ENCODE measurements at places on chromosomes 16 and 17.

GRCh38 chr16:27214084-27214961 is 11.0 kb downstream of the KDM8 start:
- DNase-seq = no peak

GRCh38 chr17:3762922-3763776 is 37.8 kb downstream of the ITGAE start:
- no peak for DNase-seq

DNA sequence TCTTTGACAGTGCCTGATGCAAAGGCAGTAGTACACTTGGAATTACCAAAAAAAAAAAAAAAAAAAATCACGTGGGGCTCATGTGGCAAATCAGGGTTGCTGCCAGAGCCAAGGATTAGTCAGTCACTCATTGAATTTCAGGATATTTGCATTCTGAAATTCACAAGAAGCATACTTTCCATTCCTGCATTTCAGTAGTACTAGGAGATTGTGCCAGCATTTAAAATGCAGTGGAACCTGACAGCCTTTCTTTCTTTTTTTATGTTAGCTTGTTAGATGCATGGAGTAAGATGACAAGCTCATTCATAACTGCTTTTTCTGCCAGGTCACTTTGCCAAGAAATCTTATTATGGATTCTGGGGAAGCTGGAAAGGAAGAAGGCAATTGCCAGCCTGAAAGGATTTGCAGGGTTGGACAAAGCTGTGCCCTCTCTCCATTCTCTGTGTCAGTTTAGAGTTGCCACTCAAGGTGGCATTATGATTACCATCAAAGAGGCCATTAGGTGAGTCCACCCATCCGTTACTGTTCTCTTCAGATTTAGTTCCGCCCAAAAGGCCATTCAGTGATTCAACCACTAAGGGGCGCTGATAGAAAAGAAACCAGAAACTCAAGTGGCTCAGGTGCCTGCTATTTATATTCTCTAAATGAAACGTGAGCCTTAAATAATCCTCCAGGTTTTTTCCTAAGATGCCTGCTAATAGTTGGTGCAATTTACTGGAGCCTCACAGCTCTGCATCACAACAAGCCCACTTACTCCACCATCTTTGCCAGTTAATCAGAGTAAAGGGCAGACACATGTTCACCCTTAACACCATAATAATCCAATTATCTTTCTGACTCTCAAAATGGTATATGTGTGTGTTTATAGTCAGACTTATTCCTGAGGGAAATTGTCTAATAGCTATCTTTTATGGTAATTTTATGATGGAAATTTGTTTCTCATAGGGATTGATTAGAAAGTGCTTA is 59.0 kb downstream of the TANGO6 start:
- peak; percentile 53 for DNase-seq

DNA sequence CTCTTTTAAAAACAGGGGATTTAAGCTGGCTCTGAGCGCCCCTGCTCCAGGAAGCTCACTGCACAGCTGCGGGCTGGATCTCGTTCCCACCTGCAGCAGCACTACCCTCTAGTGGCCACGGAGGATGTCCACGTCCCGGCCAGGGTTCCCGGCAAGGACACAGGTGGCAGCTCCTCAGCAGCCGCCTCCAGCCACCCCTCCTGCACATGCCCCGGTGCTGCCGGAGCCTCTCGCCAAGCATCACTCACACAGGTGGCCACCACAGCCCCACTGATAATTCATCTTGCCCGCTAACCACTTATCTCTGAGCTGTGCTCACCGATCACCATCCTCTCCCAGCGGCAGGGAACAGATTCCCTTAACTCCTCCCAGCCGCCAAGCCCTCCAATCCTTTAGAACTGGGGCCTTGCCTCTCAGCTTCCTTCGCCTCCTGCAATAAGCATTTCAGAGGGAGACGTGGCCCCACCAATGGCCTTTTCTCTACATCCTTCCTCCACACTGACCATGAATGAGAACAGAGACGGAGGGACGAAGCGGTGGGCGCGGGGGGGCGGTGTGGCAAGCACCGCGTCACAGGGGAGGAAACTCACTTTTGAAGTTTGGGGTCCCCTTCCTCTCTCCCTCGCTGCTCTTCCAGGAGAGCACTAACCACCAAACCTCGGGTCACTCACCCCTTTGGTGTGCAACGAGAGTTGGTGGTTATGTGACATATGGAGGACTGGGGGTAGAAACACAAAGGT is 222.1 kb downstream of the RBFOX3 start:
- peak; percentile 61 for DNase-seq

DNA sequence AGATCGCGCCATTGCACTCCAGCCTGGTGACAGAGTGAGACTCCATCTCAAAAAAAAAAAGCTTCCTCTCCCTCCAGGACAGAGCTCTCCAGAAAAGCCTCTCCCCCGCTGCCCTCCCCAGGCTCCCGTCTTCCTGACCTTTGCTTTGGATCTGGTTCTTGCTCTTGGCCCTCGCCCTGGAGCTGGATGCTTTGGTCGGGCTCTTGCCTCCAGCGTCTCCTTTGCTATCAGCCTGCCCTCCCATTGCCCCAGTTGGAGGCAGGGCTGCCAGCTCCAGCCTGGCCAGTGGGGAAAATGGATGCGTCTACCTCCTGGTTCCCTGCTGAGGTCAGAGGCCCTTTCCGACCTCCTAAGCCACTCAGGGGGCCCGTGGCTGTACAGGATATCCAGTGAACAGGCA is 35.9 kb downstream of the TRARG1 start:
- DNase-seq = no peak

Data from RWPE1 (cell line).